ENCODE measurements at places on chromosomes 5 and 9.
A peak's percentile ranks its signal among the peaks of the same experiment; 100 is the strongest.

- DNase-seq = no peak
These were observed 13.6 kb upstream of the CXXC5 start for GRCh38 chr5:139634541-139634940.

DNA sequence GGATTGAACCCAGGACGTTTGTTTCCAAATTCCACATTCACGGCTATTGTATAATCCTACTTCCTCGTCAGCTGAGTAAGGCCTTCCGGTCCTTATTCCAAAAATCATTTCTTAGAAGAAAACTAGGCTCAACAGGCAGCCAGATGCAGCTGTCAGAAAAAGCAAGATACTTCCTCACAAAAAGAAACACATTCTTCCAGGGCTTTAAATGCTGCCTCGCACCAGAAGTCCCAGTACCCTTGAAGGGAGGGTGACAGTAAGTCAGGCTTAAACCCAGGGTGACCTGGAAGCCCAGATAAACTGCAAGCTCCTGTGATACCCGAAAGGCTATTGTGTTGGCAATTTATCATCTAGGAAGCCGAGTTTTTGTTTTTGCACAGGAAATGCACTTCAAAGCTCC is 414.0 kb downstream of the NFIB start:
- no peak for DNase-seq

DNA sequence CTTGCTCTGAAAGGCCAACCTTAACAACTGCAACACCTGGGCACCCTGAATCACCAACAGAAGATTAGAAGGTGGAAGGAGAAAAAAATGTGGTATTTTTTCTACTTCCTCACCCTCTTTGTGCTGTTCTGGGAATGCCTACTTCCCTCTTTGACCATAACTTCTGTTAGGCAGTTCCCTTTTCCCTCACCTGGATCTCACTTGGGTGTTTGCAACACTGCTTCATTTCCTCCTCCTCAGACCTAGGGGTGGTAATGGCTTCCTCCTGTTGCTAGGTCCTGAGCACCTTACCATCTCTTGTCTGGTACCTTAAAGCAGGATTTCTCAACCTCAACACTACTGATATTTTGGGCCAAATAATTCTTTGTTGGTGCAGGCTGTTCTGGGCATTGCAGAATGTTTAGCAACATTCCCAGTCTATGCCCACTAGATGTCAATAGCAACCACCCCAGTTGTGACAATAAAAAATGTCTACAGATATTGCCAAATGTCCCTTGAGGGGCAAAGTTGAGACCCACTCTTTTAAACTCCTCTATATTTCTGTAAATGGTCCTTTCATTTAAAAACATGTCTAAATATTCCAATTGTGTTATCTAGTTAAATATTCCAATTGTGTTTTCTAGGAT is 300.0 kb upstream of the VLDLR start:
- no peak for DNase-seq

DNA sequence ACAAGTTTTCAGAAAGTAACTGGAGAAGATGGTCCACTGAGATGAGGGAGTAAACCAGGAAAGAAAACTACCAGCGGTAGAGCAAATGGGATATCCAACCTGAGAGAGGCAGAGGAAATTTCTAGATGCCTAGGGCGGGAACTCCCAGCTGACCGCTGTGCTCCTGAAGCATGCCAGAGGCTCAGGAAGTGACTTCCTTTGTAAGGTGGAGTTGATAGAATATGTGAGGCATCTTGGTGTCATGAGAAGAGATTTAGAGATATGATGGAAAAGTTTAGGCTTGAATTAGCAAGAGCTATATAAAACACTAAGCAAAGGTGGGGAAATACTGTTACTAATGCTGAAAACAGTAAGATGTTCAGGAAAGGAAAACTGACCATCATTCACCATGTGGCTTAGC is 124.1 kb downstream of the C9orf152 start:
- DNase-seq = no peak

- DNase-seq = no peak
These were observed 169.7 kb upstream of the MAST4 start for GRCh38 chr5:66426259-66427138.

GRCh38 chr5:145160679-145161078 is 674.5 kb downstream of the PRELID2 start:
- DNase-seq = no peak

DNA sequence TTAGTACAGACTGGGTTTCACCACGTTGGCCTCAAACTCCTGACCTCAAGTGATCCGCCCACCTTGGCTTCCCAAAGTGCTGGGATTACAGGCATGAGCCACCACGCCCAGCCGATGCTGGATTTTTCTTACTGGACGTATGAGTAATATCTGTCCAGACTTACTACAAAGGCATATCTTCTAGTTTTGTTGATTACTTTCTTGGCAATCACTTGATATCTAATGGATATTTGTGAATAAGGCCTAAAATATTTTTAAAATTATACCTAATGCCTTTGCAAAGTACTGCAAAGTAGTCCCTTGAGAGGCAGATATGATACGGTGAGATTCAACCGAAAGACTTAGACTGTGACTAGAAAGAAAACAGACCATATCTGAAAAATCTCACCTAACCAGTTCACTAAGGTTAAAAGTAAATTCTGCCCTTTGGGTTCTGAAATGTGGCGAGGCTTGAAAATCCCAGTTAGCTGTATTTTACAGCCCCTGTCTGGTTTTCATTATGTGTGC is 152.1 kb downstream of the GNAQ start:
- DNase-seq = no peak

DNA sequence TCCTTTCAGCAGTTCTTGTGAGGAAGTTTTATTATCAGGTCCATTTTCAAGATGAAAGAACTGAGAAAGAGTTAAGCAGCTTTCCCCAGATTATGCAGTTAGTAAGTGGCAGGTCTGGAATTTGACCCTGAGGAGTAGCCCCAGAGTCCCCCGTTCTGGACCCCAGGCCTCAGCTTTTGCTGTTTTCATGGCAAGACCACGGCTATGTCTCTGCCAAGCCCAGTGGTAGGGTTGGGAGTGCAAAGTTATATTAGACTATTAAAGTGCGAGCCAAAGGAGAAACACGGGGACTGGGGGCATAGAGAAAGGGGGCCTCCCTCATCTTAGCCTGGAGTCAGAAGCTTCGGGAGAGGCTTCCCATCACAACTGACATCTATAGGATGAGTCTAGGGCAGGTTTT is 19.3 kb upstream of the ORM1 start:
- no peak for DNase-seq

DNA sequence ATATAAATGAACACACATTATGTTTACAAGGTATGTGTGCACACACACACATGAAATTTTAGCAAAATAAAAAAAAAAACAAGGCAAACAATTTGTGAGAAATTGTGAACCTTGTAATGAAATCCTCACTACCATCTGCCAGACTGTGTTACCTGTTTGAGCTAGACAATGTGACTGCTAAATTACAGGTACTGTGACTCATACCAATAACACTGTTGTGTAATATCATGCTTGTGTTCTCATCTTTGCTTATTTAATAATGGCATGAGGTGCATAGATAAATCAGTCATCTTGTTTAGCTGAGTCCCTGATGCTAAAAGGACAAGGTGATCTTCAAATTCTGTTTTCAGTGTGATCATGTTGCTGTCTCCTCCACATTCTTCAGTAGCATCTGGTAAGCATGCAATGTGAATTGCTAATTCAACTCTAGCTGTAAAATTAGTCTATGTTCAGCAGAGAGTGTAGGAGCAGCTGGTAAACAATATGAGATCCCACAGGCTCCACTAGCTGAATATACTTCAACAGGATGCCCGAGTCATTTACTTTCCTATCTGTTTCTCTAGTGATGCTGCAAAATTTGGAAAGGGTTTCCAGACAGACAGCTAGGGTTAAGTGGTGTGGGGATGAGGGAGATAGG is 966.3 kb upstream of the C9orf72 start:
- DNase-seq = no peak

GRCh38 chr5:65760504-65761275 is 38.7 kb downstream of the NLN start:
- DNase-seq = peak; percentile 21

- no peak for DNase-seq
These were observed 312.8 kb upstream of the CTNND2 start for GRCh38 chr5:12217039-12217438.

- no peak for DNase-seq
These were observed 224.9 kb downstream of the SNX18 start for GRCh38 chr5:54742417-54742891.

- no peak for DNase-seq
These were observed 20.0 kb upstream of the SCGB3A1 start for GRCh38 chr5:180611140-180611850.

DNA sequence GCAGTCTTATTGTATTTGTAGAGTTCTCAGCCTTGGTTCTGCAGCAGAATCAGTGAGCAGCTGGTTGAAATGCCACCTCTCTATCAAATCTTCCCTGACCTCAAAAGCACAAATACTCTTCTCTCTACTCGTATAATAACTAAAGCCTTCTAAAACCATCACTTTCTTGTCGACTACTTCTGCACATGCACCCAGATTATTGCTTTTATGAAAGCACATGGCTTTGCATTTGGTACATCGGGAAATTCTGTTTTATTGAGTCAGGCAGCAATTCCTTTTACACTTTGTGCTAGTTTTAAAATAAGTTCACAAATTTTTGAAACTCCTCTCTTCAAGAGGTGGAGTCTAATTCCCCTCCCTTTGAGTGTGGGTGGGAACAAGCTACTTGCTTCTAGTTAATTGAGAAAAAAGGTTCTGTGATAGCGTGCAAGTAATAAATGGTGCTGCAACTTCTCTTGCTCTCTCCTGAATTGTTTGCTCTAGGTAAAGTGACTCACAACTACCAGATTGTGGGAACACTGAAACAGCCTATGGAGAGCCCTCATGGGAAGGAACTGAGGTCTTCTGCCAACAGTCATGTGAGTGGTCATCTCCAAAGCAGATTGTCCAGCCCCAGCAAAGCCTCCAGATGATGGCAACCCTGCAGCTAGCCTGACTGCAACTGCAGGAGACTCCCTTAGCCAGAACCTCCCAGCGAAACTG is 66.0 kb upstream of the TAF1L start:
- no peak for DNase-seq

GRCh38 chr5:139481580-139482049 is 943 bp downstream of the STING1 start:
- DNase-seq = no peak

DNA sequence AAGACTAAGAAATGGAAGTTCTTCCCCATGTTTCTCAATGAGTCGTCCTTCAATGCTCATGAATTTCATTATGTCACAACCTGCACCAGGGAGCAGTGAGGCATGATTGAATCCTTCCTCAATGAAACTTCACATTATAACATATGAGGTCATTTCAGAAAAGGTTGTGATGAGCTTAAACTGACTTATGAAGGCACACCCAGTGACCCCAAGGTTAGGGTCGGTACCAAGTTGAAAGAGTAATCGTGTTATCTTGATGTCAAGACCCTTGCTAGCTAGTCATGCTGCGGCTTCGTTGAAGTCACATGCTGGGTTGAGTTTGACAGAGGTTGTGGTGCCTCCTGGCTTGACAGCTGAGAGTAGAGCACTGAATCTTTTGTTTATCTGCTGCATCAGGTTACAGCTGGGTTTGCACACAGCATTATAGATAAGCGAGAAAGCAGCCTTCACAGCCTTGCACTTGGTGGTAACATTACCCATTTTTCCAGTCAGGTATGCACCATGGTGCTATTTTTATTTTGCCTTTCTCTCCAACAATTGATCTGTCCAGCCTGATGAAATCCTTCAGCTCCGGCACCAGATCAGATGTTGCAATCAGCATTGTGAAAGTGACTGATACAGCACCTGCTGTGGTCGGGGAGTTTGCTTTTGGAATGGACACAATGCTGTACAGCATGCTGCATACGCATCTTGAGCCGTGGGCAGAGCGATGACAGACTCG is 133.2 kb downstream of the ERCC6L2 start:
- no peak for DNase-seq

DNA sequence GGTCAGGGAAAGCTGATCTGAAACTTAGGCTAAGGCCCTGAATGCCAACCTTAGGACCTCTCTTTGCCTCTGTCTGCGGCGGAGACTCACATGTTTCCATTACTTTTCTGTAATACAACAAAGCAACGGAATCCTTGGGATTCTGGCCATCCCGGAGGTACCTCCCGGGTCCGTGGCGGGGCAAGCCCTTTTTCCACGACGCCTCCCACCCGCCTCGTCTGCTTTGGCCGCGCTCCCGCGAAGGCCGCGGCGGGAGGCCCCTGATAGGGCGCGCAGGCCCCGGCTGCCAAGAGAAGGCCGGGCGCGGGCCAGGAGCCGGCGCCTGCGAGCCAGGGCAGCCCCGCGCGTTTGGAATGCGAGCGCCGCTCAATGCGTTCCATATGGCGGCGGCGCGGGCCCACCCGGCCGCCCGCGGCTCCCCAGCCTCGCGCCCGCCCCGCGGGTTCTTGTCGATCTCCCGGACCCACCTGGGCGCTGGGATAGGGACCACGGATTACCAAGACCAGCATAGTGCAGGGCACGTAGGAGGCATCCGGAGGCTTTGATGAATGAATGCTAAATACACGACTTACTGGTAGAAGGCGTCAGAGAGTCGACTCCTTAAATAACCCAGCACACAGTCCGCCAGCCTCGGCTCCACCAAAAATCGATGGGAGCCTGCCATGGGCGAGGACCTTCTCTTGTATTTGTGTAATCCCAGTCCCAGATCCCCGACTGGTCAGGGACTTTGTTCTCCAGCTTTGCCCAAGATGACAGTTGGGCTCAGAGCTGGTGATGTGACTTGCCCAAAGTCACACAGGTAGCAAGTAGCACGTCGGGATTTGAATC is 17.5 kb upstream of the PHF19 start:
- no peak for DNase-seq

GRCh38 chr9:86804011-86804410 is 143.3 kb downstream of the GAS1 start:
- DNase-seq = no peak

- no peak for DNase-seq
These were observed 19.5 kb downstream of the ANKH start for GRCh38 chr5:14851999-14852526.

DNA sequence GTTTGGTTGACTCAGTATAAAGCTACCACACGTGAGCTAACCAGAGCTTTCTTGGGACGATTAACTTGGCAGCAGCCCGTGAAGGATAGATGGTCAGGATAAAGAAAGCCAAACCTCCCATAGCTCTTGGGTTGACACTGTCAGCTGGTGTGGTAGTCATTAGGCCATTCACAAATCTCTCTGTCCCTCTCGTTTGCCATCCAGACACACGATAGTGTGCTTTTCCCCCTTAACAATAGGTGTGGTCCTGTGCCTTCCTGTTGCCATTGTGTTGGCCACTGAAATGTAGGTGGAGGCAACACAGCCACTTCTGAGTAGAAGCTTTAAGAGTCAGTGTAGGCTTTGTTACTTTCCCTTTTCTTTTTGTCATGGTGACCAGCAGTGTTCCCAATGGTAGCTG is 11.7 kb downstream of the OR13J1 start:
- no peak for DNase-seq

DNA sequence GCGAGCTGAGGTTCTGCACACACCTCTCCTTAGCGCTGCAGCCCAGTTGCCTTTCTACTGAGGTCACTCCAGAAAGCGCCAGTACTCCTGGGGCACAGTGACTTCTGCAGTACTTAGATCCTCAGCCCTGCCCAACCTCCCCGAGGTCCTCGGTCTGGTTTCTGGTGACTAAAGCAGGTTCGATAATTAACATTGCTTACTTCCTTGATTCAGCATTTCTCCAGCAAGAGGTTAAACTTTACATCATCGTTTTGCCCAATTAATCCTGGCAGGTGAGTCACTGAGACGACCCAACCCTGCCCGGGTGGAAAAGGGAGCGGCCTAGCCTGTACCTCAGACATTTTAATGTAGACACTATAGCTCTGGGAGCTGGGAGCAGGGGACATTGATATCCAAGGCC is 77.6 kb downstream of the PLAC8L1 start:
- no peak for DNase-seq

GRCh38 chr9:131587906-131588305 is 42.6 kb downstream of the PRRT1B start:
- DNase-seq = no peak
